ENCODE measurements at places on chromosomes 3 and 15. TPM values are rescaled to one million over a fixed set of nuclear protein-coding genes. Genes with fewer than 3 reads are reported as not detected.

DNA sequence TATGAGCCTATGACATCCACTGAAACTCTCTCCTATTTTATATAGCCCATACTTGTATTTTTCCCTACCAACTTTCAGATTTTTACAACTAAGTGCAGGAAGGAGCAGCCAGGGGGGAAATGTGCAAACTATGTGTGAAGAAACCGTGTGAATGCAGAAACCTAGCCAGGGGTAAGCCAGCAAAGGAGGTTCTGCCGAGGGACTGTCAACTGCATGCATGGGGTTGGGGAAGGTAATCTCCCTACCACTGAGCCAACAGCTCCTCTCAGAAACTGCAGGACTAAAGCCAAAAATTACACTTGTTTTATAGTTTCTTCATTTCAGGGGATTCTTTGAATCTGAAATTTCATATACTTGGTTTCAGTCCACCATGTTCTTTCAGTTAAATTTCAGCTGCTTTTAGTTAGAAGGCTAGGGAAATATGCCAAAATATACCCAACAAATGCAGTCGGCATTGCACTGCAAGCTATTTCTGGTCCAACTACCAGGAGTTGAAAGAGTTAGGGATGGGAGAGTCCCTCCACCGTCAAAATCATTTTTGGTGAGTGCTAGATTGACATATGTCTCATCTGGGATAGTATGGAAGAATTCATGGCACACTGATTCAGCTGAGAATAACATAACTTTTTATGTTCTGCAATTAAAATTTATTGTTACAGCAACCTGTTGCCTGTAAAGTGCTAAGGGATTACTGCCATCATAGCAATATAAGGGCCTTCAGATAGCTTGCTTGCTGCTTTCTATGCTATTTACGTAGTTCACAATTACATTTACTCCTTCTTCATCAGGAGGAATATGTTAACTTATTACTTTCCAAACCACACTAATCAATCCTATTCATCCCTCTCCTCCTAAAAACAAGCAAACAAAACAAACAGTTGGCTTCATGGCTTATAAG lies 904.2 kb downstream of the ROBO1 start:
- no peak overlapping the region for H3K27ac ChIP-seq
- H3K27me3 ChIP-seq, result no peaks in the 10 kb centered on the region
- no peak for DNase-seq

- no peak overlapping the region for H3K4me3 ChIP-seq
- no peaks in the 10 kb centered on the region for H3K36me3 ChIP-seq
- no peak overlapping the region for H3K27ac ChIP-seq
- H3K27me3 ChIP-seq, result no peaks in the 10 kb centered on the region
- no peak for DNase-seq
- H3K4me1 ChIP-seq, result no peaks in the 10 kb centered on the region
These were observed 73.1 kb downstream of the OXSM start for GRCh38 chr3:25863011-25863415.

DNA sequence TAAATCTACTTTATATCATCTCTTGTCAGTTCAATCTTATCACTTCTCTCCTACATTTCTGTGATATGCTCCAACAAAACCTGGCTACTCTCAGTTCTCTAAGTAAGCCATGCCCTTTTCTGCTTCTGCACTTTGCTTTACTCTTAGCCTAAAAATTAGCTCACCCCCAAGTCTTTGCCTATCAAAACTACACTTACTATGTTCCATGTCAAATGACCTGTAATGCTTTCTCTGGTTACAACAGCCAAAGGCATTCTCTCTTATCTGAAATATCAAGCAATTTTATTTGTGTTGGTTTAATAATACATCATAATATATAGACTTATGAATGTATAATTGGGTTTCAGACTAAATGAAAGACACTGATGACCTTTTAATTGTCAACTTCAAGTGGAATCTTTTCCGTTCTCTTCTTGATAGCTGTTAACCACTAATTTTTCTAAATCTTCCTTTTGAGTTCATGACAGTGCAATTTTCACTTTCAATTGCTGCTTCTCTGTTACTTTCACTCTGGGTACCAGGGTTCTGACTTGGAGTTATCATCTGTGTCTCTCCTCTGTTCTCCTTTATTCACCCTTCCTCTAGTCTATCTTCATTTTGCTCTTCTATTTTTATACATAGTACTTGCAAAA lies 619.0 kb upstream of the GOLIM4 start:
- no peak for DNase-seq
- H3K27ac ChIP-seq, result no peak overlapping the region
- no peak overlapping the region for H3K4me3 ChIP-seq
- no peaks in the 10 kb centered on the region for H3K27me3 ChIP-seq
- no peaks in the 10 kb centered on the region for H3K36me3 ChIP-seq

GRCh38 chr15:50390554-50391264 lies 33.5 kb upstream of the USP8 start:
- no peak overlapping the region for H3K27ac ChIP-seq
- H3K36me3 ChIP-seq, result no peaks in the 10 kb centered on the region
- no peak overlapping the region for H3K4me3 ChIP-seq
- no peaks in the 10 kb centered on the region for H3K27me3 ChIP-seq
- DNase-seq, result no peak

- peaks cover 10% of the 10 kb centered on the region for H3K36me3 ChIP-seq
- H3K27ac ChIP-seq, result no peak overlapping the region
- no peak overlapping the region for H3K4me3 ChIP-seq
These were observed 12.3 kb upstream of the ANPEP start for GRCh38 chr15:89826671-89827655.

CHL1 gene
- total RNA-seq, result 49.1 TPM

DNA sequence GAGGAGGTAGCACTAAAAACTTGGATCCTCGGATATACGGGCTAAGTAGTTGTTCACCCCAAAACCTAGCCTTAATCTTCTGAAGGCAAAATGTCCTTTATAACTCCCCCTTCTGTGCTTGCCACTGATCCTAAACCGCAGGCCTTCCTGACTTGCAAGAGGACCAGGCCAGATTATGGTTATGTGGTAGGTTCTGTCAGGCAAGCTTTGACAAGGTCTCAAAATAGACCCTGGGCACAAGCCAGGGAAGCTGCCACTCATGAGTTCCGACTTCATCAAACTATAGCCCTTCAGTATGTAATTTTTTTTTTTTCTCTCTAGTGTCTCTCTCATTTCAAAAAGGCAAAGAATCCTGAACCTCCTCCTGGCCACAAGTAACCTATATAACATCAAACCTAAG lies 3.2 kb downstream of the LRRFIP2 start:
- DNase-seq, result no peak
- no peaks in the 10 kb centered on the region for H3K36me3 ChIP-seq
- H3K4me1 ChIP-seq, result peaks cover 64% of the 10 kb centered on the region
- H3K27ac ChIP-seq, result peak overlapping the region; percentile 62
- H3K27me3 ChIP-seq, result no peaks in the 10 kb centered on the region
- H3K4me3 ChIP-seq, result no peak overlapping the region

- no peak for DNase-seq
- no peaks in the 10 kb centered on the region for H3K36me3 ChIP-seq
- no peak overlapping the region for H3K4me3 ChIP-seq
- H3K4me1 ChIP-seq, result no peaks in the 10 kb centered on the region
- no peak overlapping the region for H3K27ac ChIP-seq
These were observed 79.9 kb upstream of the CADPS start for GRCh38 chr3:62955126-62955525.

- no peaks in the 10 kb centered on the region for H3K27me3 ChIP-seq
- peaks cover 72% of the 10 kb centered on the region for H3K36me3 ChIP-seq
- H3K27ac ChIP-seq, result no peak overlapping the region
- peak; percentile 87 for DNase-seq
These were observed 25.8 kb downstream of the TMEM43 start for GRCh38 chr3:14150491-14151230.

MYL3 gene
- 0.83 TPM for total RNA-seq

- H3K36me3 ChIP-seq, result peaks cover 14% of the 10 kb centered on the region
- H3K4me1 ChIP-seq, result peaks cover 3% of the 10 kb centered on the region
- no peak overlapping the region for H3K4me3 ChIP-seq
- no peak for DNase-seq
These were observed 55.1 kb downstream of the PLXNA1 start for GRCh38 chr3:127037971-127038446.

DNA sequence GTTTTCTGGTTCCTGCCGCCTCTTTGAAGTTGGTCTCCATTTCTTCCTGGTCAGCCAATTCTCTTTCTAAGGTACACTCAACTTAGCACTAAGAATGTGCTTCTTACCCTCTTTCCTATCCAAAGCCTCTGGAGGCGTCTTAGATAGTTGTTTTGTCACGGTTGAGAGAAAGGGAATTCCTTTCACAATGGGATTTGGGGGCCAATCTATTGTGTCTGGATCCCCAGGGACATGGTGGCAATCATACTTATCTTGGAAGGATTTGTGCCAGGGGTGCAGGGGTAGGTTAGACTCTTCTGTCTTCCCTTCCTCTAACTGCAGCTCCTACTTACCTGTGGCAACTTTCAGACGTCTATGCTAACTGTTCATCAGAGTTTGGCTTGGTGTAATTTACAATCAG lies 287.1 kb downstream of the SOX2 start:
- no peak for DNase-seq
- H3K36me3 ChIP-seq, result no peaks in the 10 kb centered on the region
- H3K27me3 ChIP-seq, result no peaks in the 10 kb centered on the region
- no peaks in the 10 kb centered on the region for H3K4me1 ChIP-seq

ZNF770 gene
- 18.5 TPM for total RNA-seq

DNA sequence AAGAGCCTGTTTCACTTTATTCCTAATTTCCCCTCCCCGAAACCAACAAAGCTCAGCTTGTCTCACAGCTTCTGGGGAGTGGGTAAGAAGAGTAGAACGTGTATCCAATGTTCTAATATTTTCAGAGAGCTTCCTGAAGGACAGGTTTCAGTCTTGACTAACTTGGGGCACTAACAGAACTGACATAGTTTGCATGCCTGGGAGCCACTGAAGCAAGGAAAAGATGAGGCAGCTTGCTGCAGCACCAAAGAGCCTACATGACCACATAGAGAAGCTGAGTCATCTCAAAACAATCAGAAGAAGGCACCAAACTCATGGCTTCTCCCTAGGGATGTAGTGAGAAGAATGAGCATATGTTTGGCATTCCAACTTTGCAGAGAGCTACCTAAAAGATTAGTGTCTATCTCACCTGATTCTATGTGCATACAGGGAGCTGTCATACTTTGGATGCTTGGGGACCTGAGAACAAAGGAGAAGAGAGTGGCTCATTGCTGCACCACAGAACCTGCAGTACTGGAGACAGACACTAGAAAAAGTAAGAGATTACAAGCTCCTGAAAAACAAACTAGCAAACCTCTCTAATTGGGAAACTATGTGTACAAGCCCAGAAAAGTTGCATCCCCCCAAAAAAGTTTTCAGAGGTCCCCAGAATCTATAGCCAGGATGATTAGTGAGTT lies 86.9 kb downstream of the DCLK3 start:
- H3K4me1 ChIP-seq, result no peaks in the 10 kb centered on the region
- no peak overlapping the region for H3K4me3 ChIP-seq
- DNase-seq, result no peak
- H3K36me3 ChIP-seq, result no peaks in the 10 kb centered on the region
- no peak overlapping the region for H3K27ac ChIP-seq

DNA sequence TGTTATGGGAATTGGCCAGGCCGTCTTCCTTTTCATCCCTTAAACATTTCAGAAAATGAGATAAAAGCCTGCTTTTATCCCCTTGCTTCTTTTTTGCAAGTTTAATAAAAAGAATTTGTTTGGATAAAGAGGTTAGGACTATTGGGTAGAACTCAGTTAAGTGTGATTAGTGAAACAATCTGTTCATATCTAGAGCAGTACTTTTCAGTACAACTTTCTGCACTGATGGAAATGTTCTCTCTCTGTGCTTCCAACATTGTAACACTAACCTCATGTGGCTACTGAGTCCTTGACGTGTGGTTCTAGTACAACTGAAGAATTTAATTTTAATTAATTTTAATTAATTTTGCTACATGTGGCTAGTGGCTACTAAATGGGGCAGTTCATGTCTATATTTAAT lies 246.9 kb downstream of the UBE2E2 start:
- H3K27me3 ChIP-seq, result no peaks in the 10 kb centered on the region
- no peak overlapping the region for H3K27ac ChIP-seq
- peaks cover 40% of the 10 kb centered on the region for H3K4me1 ChIP-seq
- H3K36me3 ChIP-seq, result no peaks in the 10 kb centered on the region
- no peak for DNase-seq

- H3K36me3 ChIP-seq, result no peaks in the 10 kb centered on the region
- DNase-seq, result no peak
- no peak overlapping the region for H3K4me3 ChIP-seq
- peak overlapping the region; percentile 33 for H3K27ac ChIP-seq
- peaks cover 6% of the 10 kb centered on the region for H3K4me1 ChIP-seq
These were observed 6.0 kb downstream of the TM4SF4 start for GRCh38 chr3:149480326-149481017.

ROPN1 gene
- total RNA-seq, result not detected

- no peak overlapping the region for H3K4me3 ChIP-seq
- no peak for DNase-seq
- no peaks in the 10 kb centered on the region for H3K27me3 ChIP-seq
- H3K4me1 ChIP-seq, result no peaks in the 10 kb centered on the region
These were observed 268.9 kb upstream of the LYSMD4 start for GRCh38 chr15:100002086-100002620.

COL8A1 gene
- 31.5 TPM for total RNA-seq

DNA sequence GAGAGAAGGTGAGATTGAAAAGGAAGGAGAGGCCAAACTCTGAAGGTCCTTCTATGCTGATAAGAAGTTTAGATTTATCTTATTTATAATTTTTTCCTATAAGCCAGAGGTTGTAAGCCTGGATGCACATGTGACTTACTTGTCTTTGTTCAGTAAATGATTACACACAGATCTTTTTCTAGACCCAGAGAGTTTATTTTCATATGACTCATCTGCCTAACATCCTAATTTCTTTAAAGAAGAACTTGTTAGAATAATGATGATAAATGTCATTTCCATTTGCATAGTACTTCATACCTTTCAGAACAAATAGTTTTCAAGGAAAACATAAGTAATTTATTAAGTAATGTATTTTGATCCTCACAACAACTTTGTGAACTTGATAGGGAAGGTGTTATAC lies 434.8 kb upstream of the DPH6 start:
- H3K4me1 ChIP-seq, result peaks cover 31% of the 10 kb centered on the region
- H3K27me3 ChIP-seq, result no peaks in the 10 kb centered on the region
- H3K27ac ChIP-seq, result no peak overlapping the region
- no peaks in the 10 kb centered on the region for H3K36me3 ChIP-seq

CAPN3 gene
- total RNA-seq, result 6.7 TPM

SENP5 gene
- total RNA-seq, result 43.7 TPM

DNA sequence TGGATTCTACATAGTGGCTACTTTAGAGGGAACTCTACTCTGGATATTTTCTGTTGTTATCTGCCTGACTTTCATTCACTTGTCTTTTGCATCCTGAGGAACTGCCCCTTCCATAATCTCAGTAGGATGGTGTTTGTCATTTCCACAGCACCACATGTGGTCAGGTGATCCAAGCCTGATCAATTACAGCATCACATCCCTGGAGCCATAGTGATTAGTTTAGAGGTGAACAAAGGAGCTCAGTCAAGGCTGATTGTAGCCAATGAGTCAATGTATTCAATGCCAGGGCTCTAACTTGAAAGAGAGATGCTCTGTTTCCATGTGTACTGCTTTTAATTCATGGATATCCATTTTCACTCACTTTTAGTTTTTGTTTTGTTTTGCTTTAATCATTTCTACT lies 478.7 kb upstream of the ADAMTS9 start:
- H3K4me1 ChIP-seq, result peaks cover 23% of the 10 kb centered on the region
- H3K27ac ChIP-seq, result no peak overlapping the region
- H3K36me3 ChIP-seq, result no peaks in the 10 kb centered on the region
- no peak for DNase-seq
- no peak overlapping the region for H3K4me3 ChIP-seq

KBTBD13 gene
- not detected for total RNA-seq

CRTAP gene
- total RNA-seq, result 187 TPM

GRCh38 chr3:116886202-116886893 lies 176.8 kb downstream of the TUSC7 start:
- H3K4me1 ChIP-seq, result no peaks in the 10 kb centered on the region
- no peaks in the 10 kb centered on the region for H3K27me3 ChIP-seq
- H3K4me3 ChIP-seq, result no peak overlapping the region
